ENCODE measurements at places on chromosomes 1 and 21.

- DNase-seq: no peak
These were observed 131.6 kb downstream of the DMRTB1 start for GRCh38 chr1:53590531-53591515.

DNA sequence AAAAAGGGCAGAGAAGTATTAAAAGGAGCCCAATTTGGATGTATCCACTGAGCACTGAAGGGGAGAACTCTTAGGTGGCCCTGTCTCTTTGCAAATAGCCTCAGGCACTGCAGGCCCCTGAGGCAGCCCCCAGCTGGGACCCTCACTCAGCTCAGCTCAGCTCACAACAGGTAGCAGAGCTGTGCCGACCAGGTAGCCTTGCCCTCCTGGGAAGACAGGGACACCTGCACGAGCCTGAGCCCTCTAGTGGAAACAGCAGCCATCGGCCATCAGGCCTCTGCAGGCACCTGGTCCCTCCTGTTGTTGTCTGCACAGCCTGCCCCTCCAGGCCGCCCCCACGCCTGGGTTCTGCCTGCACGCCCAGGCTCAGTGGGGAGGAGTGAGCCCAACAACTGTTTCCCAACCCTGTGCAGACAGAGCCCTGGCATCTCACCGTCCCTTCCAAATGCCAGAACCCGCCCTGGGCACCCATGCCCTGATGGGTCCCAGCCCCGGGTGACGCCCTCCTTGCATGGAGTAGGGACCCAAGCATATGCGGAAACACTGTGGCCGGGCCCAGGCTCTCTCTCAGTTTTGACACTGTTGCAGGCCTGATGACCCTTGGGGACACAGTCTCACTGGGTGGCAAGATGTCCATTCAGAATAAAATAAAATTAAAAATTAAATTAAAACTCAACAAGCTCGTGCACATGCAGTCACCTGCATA lies 60.0 kb upstream of the AJAP1 start:
- DNase-seq: no peak

DNA sequence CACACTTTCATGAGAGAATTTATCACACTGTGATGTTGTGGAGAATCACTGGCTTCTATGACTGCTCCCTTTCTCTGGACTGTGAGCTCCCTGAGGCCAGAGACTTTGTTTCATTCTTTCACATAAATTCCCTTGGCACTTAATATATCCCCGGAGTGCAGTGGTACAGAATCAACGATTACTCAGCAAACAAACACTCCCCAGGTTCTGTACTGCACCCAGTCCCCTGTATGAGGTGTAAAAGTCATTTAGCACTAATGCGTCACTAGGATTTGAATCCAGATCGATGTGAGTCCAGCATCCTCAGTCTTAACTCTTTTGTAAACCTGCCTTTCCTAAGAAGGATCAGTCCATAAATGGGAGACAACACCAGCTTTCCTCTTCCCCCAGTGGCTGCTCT lies 6.8 kb upstream of the UTP25 start:
- DNase-seq: no peak

DNA sequence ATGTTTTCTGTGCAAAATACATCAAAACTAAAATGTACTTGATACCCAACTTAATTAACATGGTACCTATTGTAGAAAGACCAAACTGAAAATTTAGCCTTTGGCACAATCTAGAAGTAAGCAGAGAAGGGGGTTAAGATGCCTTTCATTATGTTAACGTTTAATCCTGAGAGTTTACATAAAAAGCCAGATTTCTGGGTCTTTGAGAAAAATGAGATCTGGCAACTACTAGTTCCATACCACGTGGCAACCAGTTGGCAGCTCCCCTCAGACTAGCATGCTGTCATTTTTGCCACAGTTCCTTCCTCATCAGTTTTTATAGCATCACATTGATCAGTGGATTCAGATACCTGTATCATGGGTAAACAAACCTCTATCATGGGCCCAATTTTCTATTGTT lies 1.5 kb downstream of the RO60 start:
- no peak for DNase-seq

DNA sequence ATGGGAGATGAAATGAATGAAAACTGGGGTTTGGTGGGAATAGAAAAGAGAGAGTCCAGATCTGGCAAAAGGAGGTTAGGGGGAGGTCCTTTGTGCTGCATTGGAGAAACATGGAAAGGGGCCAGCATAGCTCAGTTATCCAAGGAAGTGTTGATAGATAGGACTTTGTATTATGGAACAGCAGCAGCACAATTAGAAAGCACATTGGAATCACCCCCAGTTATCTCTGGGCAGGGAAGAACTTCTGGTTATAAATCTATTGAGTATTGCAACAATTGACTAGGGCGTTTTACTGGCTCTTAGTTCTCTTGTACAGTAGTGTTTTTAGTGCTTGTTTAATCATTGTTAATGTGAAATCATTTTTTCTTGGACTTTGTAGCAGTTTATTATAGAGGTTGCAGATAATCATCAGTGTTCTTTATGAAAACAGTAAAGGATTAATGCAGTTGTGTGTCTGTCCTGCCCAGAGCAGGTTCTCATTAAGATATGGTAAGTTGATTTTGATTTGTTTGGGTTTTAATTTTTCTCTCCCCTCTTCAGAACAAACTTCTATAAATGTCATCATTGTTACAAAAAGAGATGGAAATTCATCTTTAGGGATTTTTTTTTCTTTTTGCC lies 76.6 kb downstream of the NR5A2 start:
- DNase-seq: no peak

DNA sequence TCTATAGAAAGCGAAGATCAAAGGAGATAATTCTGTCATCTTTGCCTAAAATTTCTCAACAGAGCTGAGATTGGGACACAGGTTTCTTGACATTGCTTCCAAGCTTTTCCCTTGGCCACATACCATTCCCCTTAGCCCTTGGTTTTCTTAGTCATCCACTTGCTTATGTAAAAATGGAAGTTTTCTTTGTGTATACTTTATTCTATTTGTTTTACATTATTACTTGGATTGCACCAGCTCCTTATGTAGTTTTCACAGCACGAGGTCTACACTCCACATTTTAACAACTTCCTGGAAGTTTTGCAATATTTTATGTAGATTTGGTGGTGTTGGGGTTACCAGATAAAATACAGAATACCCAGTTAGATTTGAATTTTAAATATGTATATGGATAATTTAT lies 129.8 kb downstream of the PLA2G4A start:
- no peak for DNase-seq

DNA sequence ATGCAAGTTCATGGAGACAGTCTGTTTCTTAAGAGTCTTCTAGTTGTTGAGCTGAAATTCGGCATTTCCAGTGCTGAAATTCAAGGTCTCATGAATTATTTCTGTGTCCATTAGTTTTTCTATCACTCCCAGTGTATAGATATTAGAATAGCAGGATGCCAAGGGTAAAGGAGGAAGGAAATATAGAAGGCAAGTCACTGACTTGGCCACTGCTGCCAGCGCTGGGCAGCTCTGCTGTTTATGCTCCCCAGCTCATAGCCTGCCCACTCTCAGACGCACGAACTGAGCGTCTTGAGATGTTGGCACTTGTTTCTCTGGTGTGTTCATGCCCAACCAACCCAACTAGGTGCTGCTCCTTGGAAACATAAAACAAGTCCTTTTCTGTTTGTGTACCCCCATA lies 110.1 kb downstream of the SLC45A1 start:
- no peak for DNase-seq

DNA sequence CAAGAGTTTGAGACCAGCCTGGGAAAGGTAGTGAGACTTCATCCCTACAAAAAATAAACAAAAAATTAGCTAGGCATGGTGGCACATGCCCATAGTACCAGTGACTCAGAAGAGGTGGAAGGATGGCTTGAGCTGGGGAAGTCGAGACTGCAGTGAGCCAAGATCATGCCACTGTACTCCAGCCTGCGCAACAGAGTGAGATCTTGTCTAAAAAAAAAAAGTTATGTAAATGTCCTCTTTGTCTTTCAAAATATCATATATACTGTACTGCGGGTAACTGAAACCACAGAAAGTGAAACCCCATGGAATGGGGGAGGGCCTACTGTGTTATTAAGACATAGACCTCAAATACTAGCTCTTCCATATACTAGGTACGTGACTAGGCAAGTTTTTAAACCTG lies 20.8 kb downstream of the ACADM start:
- no peak for DNase-seq

- DNase-seq: no peak
These were observed 106.2 kb upstream of the ADAR start for GRCh38 chr1:154714052-154714623.

GRCh38 chr1:226542623-226543103 lies 5.9 kb upstream of the STUM start:
- DNase-seq: no peak

DNA sequence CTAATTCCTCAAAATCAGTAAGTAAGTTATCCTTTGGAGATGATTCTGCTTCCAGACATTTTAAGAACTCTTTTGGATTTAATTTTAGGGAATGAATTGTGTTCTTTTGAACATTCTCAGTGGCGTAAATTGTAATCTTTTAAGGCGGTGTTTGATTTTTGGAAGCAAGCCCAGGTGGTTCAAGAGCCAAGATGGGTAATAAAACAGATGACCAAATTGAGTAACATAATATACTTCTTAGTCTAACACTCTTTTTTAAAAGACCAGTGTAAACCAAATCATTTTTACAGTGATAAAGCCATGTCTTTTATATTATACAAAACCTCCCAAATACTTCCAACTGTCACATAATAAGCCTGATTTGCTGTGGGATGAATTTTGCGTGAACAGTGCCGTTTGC lies 133.8 kb downstream of the LRRC40 start:
- no peak for DNase-seq

DNA sequence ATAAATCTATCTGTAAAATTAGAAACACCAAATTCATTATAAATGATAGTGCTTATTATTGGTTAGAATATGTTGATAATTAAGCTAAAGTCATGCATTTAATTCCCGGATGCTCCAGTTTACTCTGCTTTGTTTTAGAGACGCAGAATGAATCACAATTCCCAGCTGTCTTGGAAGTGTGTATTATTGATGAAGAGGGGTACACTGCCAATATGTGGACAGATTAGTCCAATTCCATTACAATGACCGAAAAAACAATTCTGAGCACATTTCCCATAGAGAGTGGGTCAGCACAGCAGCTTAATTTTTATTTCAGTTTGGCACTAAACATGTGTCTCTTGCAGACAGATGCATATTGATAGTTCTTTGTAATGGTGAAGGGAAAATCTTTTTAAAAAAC lies 146.7 kb downstream of the KCNT2 start:
- DNase-seq: no peak

DNA sequence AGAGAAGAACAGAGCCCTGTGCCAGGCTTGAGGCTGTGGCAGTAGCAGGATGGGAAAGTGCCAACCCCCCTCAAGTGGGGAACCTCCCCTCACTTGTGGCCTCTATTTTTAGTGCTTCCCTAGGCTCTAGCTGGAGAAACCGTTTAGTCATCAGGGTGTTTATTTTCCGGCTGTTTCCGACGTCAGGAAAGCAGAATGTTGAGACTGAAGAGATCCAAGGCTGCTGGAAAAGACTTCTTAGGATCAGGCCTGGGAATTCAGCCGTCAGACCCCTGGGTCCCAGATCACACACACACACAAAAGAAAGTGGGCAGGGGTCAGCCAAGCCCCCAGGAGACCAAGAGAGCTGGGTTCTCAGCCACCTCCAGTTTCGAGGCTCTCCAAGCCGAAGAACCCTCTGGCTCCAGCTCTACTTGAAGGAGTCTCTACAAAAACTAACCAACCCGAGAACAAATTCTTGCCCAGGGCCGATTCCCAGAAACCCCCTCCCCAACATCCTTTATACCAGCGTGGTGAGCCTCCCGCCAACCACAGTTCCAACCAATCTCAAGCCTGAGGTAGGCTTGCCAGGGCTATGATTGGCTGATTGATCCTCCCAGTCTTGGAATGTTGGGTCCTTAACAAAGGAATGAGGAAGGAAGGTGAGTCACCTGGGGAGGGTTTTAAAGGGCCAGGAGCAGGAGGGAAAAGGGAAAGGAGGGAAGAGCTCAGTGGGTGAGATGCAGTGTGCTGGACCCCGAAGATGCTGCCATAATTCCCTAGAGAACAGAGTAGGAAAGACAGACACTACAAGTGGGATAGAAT lies 2.5 kb upstream of the MEF2D start:
- no peak for DNase-seq

- no peak for DNase-seq
These were observed 267.8 kb upstream of the NRIP1 start for GRCh38 chr21:15332572-15332971.

DNA sequence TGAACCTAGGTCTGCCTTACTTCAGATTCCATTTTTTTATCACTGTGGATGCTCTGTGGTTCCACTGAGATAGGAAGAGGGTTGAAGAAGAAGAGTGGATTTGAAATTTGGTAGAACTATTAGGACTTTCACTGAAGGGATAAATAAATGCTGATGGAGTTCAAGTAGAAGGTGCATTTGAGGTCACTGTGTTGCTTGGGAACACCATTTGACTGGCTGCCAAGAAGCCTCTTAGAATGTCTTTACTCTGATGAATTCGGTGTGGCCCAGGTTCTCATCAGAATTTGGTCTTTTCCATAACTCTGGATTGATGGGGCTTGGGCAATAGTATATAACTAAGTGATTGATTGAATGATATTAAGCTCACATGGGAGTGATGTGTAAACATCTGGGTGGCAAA lies 11.9 kb downstream of the XPR1 start:
- peak; percentile 9 for DNase-seq
